Foreskin keratinocyte (primary cell): ENCODE measurements at places on chromosomes 3 and 15.

DNA sequence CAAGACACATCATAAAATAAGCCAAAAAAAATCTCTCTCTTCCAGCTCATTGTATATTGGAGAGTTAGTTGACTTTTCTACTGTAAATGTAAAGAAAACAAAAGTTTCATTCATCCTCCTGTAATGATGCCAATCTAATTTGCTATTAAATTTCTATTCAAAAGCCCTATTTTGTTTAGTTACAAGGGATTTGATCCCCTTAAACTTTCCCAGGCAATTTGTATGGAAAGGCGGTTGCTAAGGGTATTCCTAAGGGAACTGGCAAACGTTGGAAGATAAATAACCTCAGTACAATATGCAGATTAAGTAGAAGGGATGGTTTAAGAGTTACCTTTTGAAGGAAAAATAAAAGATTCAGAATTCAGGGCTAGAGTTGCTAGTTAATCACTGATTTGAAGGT, 352.7 kb downstream of the TIGIT start:
- DNase-seq: no peak

- no peak for DNase-seq
These were observed 61.7 kb downstream of the FNDC3B start for GRCh38 chr3:172101107-172101506.

GRCh38 chr3:81716870-81717509, 44.5 kb downstream of the GBE1 start:
- DNase-seq: no peak

DNA sequence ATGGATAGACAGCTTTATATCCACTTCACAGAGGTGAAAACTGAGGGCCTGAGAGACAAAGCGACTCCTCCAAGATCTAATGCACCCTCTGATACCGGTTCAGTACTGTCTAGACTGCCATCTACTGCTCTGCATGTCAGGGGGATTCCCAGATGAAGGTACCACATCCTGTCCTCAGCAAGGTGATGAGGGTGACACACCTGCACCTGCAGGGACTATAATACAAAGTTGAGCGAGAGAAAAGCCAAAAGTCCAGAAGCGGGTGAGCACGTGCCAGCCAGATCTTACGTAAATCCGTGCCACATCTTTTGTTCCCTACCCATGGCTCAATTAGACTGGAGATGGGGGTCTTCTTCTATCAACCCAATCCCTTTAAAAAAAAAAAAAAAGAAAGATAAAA, 32.4 kb upstream of the HES1 start:
- no peak for DNase-seq
